ENCODE measurements at places on chromosomes 13 and 19.

- H3K27ac ChIP-seq: no peak overlapping the region
- DNase-seq: no peak
- H3K4me3 ChIP-seq: no peak overlapping the region
- H3K27me3 ChIP-seq: no peaks in the 10 kb centered on the region
- no peaks in the 10 kb centered on the region for H3K36me3 ChIP-seq
Measured at GRCh38 chr13:59208405-59209195, 955.1 kb downstream of the DIAPH3 start.

DNA sequence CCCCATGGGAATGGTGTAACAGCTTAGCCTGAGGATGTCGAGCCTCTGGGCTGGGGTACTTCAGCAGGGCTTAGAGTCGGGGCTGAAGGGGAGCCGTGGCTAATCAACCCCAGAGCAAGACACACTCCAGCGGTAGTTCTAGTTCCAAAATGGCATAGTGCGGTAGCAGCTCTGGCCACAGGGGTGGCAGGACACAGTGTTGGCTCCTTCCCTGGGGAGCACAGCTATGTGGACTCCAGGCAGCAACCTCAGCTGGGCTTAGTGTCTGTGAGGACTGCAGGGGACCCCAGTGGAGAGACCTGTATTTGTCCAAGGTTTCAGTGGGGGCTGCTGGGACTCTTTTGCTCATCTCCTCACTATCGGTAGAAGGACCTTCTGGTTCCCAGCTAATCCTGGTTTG is 70.8 kb upstream of the PCDH20 start:
- H3K4me1 ChIP-seq: no peaks in the 10 kb centered on the region
- H3K4me3 ChIP-seq: no peak overlapping the region
- H3K27me3 ChIP-seq: no peaks in the 10 kb centered on the region
- DNase-seq: no peak
- no peak overlapping the region for H3K27ac ChIP-seq

- peak overlapping the region; percentile 94 for H3K27ac ChIP-seq
- H3K4me3 ChIP-seq: no peak overlapping the region
- H3K27me3 ChIP-seq: no peaks in the 10 kb centered on the region
- H3K36me3 ChIP-seq: no peaks in the 10 kb centered on the region
- H3K4me1 ChIP-seq: peaks cover 64% of the 10 kb centered on the region
Measured at GRCh38 chr13:113410472-113411201, 42.7 kb downstream of the ADPRHL1 start.

GRCh38 chr13:110209950-110210603 is 96.9 kb downstream of the COL4A1 start:
- H3K4me3 ChIP-seq: no peak overlapping the region
- no peak overlapping the region for H3K27ac ChIP-seq
- H3K36me3 ChIP-seq: peaks cover 92% of the 10 kb centered on the region

- H3K27ac ChIP-seq: peak overlapping the region; percentile 90
- no peaks in the 10 kb centered on the region for H3K27me3 ChIP-seq
- H3K36me3 ChIP-seq: peaks cover 45% of the 10 kb centered on the region
- no peak for DNase-seq
- H3K4me3 ChIP-seq: no peak overlapping the region
Measured at GRCh38 chr19:38697197-38697596, 47.1 kb downstream of the CAPN12 start.

GRCh38 chr13:51034906-51035305 is 76.2 kb downstream of the C13orf42 start:
- peaks cover 6% of the 10 kb centered on the region for H3K4me1 ChIP-seq
- no peak for DNase-seq
- H3K27me3 ChIP-seq: no peaks in the 10 kb centered on the region
- H3K36me3 ChIP-seq: no peaks in the 10 kb centered on the region
- H3K4me3 ChIP-seq: no peak overlapping the region
- no peak overlapping the region for H3K27ac ChIP-seq

- no peaks in the 10 kb centered on the region for H3K27me3 ChIP-seq
- H3K4me1 ChIP-seq: peaks cover 21% of the 10 kb centered on the region
Measured at GRCh38 chr13:73960474-73960873, 173.7 kb downstream of the KLF12 start.

DNA sequence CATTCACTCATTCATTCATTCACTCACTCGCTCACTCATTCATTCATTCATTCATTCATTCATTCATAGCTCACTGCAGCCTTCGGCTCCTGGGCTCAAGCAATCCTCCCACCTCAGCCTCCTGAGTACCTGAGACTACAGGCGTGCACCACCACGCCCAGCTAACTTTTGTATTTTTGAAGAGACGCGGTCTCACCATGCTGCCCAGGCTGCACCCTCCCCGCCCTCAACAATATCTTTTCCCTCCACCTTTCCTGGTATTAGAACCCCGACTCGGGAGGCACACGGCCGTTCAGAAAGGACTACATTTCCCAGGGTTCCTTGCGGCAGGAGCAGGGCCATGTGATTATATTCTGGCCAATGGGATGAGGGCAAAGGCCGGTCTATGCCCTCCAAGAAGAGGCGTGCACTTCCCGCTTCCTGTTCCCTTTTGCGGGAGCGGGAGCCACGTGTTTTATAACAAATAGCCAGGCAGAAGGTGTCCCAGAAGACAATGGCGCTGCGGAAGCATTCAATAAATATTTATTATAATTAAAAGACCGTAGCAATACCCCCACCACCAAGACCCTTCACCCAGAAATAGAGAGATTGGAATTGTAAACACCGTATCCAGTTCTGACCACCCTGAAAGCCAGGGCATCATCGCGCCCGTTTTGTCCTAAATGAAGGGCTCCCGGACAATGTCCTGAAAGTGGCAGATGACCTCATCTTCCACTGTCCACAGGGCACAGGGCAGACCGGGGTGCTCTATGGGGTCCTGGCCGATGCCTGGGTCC is 15.9 kb downstream of the TICAM1 start:
- no peak overlapping the region for H3K27ac ChIP-seq
- no peak overlapping the region for H3K4me3 ChIP-seq
- H3K4me1 ChIP-seq: no peaks in the 10 kb centered on the region
- peaks cover 16% of the 10 kb centered on the region for H3K36me3 ChIP-seq
- DNase-seq: peak; percentile 95

DNA sequence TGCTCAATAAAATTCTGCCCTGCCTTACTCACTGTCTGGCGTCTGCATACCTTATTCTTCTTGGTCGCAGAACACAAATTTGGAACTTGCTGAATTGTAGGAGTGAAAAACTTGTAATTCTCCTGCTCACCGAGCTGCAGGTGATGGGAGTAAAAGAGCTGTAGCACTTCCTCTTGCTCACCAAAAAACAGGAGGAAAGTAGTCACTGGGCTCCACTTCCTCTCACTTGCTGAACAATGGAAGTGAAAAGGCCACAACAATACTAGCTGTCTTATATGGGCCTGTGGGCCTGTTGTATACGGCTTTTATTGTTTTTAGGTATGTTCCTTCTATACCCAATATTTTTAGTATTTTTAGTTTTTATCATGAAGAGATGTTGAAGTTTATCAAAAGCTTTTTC is 978.7 kb downstream of the SLITRK5 start:
- H3K4me1 ChIP-seq: no peaks in the 10 kb centered on the region
- no peak for DNase-seq
- no peaks in the 10 kb centered on the region for H3K27me3 ChIP-seq
- no peak overlapping the region for H3K4me3 ChIP-seq

- no peaks in the 10 kb centered on the region for H3K36me3 ChIP-seq
- peak; percentile 93 for DNase-seq
- H3K27me3 ChIP-seq: no peaks in the 10 kb centered on the region
- peaks cover 38% of the 10 kb centered on the region for H3K4me1 ChIP-seq
- peak overlapping the region; percentile 84 for H3K4me3 ChIP-seq
Measured at GRCh38 chr19:13796301-13797057, 1.2 kb downstream of the ZSWIM4 start.

GRCh38 chr13:22432690-22433089 is 748.1 kb upstream of the SGCG start:
- no peaks in the 10 kb centered on the region for H3K27me3 ChIP-seq
- no peak overlapping the region for H3K4me3 ChIP-seq
- H3K27ac ChIP-seq: no peak overlapping the region
- H3K36me3 ChIP-seq: no peaks in the 10 kb centered on the region
- peaks cover 18% of the 10 kb centered on the region for H3K4me1 ChIP-seq
- no peak for DNase-seq

- no peaks in the 10 kb centered on the region for H3K4me1 ChIP-seq
- H3K27me3 ChIP-seq: no peaks in the 10 kb centered on the region
- no peak overlapping the region for H3K4me3 ChIP-seq
- H3K36me3 ChIP-seq: no peaks in the 10 kb centered on the region
Measured at GRCh38 chr13:100728201-100728600, 53.6 kb upstream of the TMTC4 start.
